T-cell (primary cell): ENCODE measurements at places on chromosomes 2 and 18.

GRCh38 chr2:55408918-55409868 is 10.5 kb downstream of the CCDC88A start:
- no peak for DNase-seq

DNA sequence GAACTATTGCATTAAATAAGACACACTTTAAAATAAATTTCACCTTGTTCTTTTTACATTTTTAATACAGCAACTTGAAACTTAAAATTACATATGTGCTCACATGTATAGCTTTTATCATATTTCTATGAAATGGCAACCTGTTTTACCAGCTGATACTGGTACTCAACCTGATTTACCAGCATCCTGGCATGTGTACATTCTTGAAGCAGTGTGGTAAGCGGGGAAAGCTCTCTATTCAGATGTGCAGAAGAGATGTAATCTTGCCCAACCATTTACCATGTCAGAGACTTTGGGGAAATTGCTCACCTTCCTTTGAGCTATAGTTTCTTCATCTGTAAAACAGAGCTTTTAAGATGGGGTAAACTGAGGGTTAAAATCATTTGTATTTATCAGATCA is 133.2 kb downstream of the CCDC148 start:
- no peak for DNase-seq

GRCh38 chr2:148362144-148362796 is 282.3 kb upstream of the EPC2 start:
- no peak for DNase-seq

GRCh38 chr18:42617221-42617620 is 498.3 kb downstream of the RIT2 start:
- DNase-seq = no peak
